ENCODE measurements at places on chromosomes 5 and 9.

- DNase-seq, result no peak
Observed at GRCh38 chr5:14440582-14441431, 140.8 kb upstream of the OTULINL start.

DNA sequence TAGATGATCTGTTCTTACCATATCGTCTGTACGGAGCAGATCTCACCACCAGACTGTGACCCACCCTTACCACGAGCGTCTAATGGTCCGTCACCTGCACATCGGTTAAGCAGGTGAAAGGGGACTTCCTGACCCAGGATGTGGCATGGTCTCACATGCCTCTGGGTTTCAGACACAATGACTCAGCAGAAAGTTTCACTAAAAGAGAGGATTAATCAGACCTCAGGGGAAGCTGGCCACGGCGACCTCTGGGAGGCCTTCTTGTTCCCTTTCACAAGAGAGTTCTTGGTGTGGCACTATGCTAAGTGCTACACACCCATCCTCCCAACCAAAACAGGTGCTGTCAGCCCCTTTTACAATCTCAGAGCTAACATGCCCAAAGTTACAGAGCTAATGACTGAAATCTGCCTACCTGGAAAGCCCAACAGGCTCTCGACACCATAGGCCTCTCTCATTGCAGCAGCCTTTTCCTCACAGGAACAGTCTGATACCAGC, 41.6 kb downstream of the ADAMTS12 start:
- DNase-seq, result no peak

DNA sequence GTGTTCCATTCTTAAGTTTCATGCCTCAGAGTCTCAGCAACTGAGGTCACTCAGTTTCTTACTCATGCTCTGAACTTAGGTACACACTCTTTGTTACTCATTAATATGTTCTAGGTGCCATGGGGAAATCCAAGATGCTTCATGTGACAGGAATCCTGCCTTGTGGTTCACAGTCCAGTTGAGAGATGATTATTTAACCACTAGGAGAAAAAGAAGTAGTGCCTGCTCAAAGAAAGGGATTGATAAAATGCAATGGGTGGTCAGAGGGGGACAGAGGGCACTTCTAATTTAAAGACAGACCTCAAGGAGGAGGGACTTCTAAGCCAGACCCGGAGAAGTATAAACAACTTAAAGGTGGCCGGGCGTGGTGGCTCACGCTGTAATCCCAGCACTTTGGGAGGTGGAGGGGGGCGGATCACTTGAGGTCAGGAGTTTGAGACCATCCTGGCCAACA, 69.0 kb downstream of the UGCG start:
- no peak for DNase-seq

DNA sequence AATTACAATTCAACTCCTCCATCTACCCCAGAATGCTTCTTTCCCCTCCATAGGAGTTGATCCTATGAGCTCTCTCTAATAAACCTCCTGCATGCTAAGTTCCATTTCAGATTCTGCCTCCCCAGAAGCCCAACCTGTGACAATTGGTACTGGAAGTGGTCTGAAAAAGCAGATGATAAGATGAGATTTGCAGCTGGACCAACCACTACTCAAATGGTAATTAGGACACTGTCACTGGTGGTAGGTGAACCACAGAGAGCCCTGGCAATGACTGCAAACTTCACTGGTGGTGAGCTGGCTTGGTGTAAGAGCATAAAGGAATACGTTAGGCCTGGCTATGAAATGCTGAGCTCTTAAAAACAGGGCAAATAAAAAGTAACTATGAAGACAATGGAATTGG, 112.6 kb downstream of the ESM1 start:
- DNase-seq, result no peak

GRCh38 chr5:65969539-65970393, 43.4 kb downstream of the ERBIN start:
- no peak for DNase-seq

All from NCI-H1436 treated with DMSO at 0.1 percent for 48 hours (cell line).